ENCODE measurements at places on chromosomes 7 and 10.

DNA sequence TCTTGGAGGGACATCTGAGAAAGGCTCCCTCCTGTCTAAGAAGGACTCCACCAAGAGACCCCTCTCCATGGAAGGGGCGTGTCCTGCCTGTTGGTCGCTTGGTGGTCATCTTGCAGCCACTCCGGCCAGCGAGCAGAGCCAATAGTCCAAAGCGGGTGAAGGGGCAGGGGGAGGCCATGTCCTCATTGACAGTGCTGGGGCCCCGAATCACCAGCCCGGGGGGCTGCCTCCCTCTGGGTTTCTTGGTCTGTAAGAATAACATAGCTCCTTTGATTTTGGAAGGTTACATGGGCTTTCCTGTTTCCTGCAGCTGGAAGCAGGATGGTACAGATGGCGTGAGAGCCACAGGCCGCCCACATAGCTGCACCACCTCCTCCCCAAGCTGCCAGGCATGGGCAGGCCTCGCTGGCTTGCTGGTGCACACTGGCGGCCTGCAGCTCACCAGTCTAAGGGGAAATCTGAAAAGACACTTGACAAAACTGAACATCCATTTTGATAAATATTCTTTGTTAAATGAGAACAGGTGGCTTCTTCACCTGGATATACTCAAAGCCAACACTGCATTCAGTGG lies 105.8 kb downstream of the ARHGAP22 start:
- DNase-seq = no peak

DNA sequence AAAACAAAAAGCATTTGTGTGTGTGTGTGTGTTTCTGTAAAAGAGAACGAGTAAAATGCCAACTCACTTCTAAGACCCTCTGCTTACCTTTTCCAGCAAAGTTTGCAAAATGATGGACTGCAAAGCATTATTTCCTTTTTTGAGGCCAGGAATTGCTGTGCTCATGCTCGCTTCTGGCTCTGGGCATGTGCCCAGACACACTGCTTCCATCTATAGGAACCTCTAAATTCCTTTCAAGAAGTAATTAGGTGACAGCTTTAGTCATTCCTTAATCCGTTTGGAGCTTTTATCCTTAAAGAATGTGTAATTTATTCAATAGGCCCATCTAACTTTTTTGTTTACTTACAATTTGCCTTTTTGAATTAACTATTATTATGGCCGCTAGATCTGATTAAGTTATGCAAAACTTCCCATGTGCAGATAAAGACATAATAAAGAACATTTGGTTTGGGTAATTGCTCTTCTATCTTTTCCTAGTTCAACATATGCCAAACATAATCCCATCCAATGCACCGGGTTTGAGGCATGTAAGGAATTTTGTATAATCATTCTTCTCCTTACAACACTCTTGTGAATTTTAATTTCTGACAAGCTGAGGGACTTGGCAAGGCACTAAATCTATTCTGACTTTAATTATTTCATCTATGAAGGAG lies 34.7 kb downstream of the A1CF start:
- DNase-seq = no peak

DNA sequence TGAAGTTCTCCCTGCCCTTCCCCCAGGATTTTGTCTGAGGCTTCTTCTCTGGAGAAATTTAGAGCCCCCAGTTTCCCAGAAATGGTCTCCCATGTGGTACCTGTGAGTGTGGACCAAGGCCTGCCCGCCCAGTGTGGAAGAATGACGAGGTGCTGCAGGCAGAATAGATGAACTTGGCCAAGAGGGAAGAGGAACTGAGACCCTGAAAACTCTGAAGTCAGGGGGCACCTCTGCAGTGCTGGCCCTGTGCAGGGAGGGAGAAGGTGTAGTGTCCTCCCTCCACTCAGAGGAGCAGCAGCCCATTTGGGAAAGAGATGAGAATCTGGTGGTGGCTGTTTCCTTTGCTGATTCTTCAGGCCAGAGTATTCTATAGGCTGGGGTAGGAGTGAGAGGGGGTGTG lies 115.2 kb upstream of the PCGF5 start:
- DNase-seq = no peak

DNA sequence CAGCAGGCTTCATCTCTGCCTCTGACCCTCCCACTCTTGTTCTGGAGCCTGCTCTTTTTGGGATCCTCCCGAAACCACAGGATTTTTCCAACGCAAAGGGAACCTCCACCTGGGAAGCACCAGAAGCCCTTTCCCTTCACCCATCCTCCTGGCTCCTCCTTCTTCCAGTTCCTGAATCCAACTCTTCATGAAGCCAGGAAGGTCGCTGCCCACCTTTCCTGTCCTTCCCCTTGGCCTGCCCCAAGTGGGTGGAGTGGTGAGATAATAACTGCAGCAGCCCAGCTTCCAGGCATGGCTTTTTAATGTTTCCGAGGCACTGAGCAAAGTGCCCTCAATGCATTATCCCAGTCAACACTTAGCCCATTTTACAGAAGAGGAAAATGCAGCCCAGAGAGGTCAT lies 70.8 kb upstream of the EEPD1 start:
- no peak for DNase-seq

- peak; percentile 2 for DNase-seq
Measured at GRCh38 chr7:131302876-131303707, 24.6 kb upstream of the MKLN1 start.

GRCh38 chr7:151420144-151420543 lies 10.3 kb upstream of the WDR86 start:
- no peak for DNase-seq

DNA sequence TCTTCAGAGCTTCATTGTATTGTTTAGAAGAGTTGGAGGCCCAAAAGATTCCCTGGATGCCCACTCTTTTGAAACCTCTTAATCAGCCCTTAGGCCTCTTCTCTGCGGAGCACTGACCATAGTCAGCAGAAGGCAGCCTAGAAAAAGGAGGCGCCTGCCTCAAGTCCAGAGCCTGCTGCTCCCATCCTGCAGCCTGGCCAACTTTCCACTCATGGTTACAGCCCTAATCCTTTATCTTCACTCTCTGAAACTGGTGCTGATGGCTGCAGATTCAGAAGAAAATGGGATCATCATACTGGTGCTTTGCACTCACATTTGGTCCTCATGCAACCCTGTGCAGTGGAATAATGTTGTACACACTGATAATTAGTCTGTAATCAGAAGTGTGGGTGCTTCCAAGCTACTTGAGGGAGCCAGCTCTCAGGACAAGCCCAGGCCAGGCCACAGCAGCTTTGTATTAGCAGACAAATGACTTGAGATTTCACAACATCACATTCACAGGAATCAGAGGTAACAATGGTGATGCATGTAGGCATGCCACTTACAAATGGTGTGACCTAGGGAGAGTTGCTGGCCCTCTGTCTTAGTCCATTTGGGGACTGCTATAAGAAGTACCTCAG lies 272.9 kb downstream of the GALNT17 start:
- DNase-seq = no peak

DNA sequence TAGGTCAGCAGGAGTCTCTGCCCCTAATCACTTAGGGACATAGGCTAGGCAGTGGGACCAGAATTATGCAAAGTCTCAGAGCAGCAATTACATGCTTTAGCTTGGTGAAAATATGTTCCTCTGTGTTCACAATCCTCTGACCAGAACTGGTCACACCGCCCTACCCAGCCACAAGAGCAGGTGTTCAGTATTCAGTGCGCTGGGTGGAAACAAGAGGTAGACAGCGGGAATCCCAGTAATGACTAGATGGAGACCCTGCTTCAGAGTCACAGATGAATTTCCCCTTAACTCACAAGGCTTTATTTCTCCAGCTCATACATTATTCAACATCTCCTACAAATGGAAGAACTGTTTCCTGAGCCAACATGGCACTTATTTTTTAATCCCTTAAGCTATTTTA lies 763.7 kb upstream of the POM121L12 start:
- DNase-seq = no peak

DNA sequence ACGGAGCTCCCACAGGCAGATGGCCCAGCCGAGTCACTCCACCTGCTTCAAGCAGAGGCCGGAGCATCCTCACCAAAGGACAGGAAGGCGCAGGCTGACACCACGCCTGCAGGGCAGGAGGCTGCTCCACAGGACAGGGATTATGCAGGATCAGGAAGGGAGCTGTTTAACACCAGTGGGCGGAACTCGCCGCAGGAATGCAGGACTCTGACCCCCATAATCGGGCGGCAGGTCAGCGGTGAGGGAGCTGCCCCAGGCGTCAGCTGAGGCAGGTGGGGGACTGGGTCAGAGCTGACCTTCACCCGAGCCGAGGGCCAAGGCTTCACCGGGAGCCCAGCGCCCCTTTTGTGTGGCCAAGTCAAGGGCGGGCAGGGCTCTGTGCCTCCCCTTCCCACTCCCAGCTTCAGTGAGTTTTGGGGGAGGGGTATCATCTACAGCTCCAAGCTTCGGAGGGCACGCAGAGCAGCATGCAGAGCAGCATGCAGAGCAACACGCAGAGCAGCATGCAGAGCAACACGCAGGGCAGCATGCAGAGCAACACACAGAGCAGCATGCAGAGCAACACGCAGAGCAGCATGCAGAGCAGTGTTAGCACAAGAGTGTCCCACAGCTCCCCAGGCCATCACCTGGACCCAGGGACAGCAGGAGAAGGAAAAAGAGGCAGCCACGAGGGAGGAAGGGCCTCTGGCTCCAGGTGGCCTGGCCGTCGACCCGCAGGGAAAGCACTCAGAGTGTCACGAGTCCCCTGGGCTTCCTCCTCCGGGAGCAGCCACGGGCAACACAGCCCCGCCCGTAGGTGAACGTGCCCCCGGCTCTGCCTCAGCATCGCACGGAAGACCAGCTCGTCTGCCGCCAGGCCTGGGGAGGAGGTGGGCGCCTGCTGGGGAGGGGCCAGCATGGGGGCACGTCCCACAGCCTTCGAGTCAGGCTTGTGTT lies 151.7 kb upstream of the PPP2R2D start:
- no peak for DNase-seq

GRCh38 chr10:87598700-87599099 lies 61.0 kb upstream of the PAPSS2 start:
- no peak for DNase-seq

DNA sequence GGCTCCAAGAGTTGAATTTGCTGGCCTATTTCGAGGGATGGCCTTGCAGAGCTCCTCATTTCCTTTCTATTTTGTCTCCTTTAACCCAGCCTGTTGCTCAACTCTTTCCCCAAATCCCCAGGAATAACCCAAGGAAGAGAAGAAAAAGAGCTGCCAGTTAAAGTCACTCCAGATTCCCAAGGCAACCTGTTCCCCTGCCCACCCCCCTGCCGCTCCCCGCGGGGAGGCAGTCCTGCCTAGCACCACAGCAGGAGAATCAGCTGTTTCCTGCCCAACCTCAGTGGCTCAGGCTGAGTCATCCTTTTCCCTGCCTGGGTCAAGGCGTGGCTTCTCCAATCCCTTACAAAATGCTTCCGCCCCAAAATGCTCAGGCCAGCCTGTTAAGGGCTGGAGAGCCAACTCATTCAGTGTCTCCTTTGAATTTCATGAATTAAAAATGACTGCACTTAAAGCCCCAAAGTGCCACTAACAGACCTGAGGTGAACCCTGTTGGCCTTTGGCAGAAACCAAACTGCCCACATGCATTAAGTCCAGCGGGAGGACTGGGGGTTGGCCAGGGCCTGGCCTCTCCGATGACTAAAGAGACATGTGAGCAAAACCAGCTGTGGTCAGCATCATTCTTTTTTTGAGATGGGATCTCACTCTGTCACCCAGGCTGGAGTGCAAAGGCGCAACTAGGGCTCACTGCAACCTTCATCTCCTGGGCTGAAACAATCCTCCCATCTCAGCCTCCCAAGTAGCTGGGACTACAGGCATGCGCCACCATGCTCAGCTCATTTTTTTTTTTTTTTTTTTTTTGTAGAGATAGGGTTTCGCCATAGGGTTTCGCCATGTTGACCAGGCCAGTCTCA lies 83.2 kb upstream of the KIF5B start:
- no peak for DNase-seq

DNA sequence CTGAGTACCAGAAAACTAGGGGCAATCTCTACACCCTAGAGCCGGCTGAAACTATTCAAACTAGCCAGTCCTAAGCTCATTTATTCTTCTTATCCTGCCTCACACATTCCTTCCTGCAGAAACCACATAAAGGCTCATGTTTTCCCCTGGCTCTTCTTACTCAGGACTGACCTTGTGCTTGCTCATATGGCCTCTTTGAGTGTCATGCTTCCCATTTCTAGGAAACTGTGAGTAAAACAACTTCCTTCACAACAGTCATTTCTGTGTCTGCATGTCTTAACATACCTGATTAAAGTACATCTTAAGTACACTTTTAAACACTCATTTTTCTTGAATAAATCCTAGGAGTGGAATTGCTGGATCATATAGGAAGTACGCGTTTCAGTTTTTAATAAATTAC lies 52.3 kb upstream of the KIAA1217 start:
- no peak for DNase-seq

DNA sequence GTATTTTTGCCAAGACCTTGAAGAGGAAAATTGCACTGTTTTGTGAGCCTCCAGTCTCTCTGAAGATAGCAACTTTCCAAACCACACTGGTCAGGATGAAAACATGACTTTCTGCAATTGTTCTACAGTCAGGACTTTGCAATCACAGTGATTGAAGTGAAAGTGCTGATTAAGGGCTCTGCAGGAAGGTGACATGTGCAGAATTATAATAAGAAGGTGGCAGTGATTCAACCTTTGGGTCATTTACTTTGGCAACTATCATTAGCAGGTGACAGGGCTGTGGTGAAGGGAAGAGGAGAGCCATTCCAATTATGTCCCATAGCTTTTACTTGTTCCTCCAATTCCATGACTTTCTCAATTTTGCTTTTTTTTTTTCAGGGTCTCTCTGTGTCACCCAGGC lies 350.0 kb upstream of the FZD8 start:
- DNase-seq = no peak

GRCh38 chr10:14433147-14433546 lies 102.4 kb upstream of the FRMD4A start:
- no peak for DNase-seq
